ENCODE measurements at places on chromosomes 12 and 14. TPM values are rescaled to one million over a fixed set of nuclear protein-coding genes. Genes with fewer than 3 reads are reported as not detected.

TRHDE gene
- not detected for total RNA-seq

- no peak overlapping the region for H3K4me3 ChIP-seq
- no peaks in the 10 kb centered on the region for H3K27me3 ChIP-seq
- no peaks in the 10 kb centered on the region for H3K36me3 ChIP-seq
- no peak for DNase-seq
- no peaks in the 10 kb centered on the region for H3K4me1 ChIP-seq
These were observed 537.0 kb downstream of the SLC6A15 start for GRCh38 chr12:84375449-84376170.

GRCh38 chr12:23221066-23221465 is 596.1 kb downstream of the ETNK1 start:
- no peak for DNase-seq
- peaks cover 4% of the 10 kb centered on the region for H3K27me3 ChIP-seq

GRCh38 chr14:104313674-104314073 is 175.3 kb downstream of the KIF26A start:
- H3K4me3 ChIP-seq, result no peak overlapping the region
- H3K36me3 ChIP-seq, result no peaks in the 10 kb centered on the region
- no peaks in the 10 kb centered on the region for H3K4me1 ChIP-seq
- no peak overlapping the region for H3K27ac ChIP-seq
- DNase-seq, result no peak

- no peak for DNase-seq
- no peak overlapping the region for H3K27ac ChIP-seq
- no peaks in the 10 kb centered on the region for H3K27me3 ChIP-seq
- no peaks in the 10 kb centered on the region for H3K4me1 ChIP-seq
- H3K4me3 ChIP-seq, result no peak overlapping the region
These were observed 123.9 kb downstream of the RFLNA start for GRCh38 chr12:124418791-124419190.

DNA sequence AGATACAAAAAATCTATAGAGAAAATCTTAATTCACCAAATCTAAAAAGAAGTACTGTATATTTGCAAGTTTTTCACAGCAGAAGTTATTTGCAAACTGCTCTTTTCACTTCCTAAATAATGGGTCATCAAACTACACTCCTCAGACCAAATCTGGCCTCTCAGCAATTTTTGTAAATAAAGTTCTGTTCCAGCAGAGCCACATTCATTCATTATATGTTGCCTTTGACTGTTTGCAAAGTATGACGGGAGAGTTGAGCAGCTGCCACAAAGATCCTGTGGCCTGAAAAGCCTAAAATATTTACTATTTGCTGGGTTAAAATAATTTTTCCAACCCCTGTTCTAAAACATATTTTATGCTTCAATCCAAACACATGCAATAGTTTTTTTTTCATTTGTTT is 1222.3 kb upstream of the SEL1L start:
- no peaks in the 10 kb centered on the region for H3K4me1 ChIP-seq
- H3K4me3 ChIP-seq, result no peak overlapping the region
- H3K36me3 ChIP-seq, result no peaks in the 10 kb centered on the region
- H3K27ac ChIP-seq, result no peak overlapping the region
- no peak for DNase-seq
- H3K27me3 ChIP-seq, result no peaks in the 10 kb centered on the region

GRCh38 chr12:124073356-124074035 is 100.5 kb downstream of the ZNF664 start:
- no peak overlapping the region for H3K27ac ChIP-seq
- H3K27me3 ChIP-seq, result no peaks in the 10 kb centered on the region
- DNase-seq, result no peak
- H3K4me1 ChIP-seq, result no peaks in the 10 kb centered on the region

DNA sequence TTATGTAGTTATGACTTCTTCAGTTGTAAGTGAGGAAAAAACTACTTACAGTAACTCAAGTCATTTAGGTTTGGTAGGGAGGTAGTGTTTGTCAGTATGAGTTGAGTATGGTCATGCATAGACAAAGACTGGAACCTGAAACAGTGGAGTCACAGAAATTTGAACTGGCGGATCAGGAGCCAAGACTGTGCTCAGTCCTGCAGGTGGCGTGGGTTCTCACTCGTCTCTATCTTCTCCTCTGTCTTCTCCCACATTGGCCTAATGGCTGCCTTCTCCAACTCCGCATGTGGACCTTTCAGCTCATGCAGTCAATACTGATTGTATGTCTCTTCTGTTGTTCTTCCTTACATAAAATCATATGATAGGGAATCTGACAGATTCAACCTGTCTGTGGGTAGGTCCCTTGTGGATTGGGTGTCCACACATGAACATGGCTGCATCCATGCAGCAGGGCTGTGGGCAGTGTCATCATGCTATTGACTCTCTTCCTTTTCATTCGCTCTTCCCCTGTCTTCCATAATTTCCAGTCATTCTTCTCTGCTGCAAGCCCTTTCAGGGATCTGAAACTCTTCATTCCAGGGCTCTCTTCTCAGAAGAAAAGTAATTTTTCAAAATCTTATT is 78.8 kb upstream of the NEDD1 start:
- no peak overlapping the region for H3K27ac ChIP-seq
- H3K4me1 ChIP-seq, result no peaks in the 10 kb centered on the region
- no peaks in the 10 kb centered on the region for H3K27me3 ChIP-seq
- DNase-seq, result no peak
- no peak overlapping the region for H3K4me3 ChIP-seq
- no peaks in the 10 kb centered on the region for H3K36me3 ChIP-seq

GRCh38 chr12:65997056-65997455 is 133.5 kb downstream of the LLPH start:
- no peaks in the 10 kb centered on the region for H3K27me3 ChIP-seq
- no peaks in the 10 kb centered on the region for H3K36me3 ChIP-seq
- H3K4me1 ChIP-seq, result no peaks in the 10 kb centered on the region
- H3K27ac ChIP-seq, result no peak overlapping the region
- no peak for DNase-seq

- no peak for DNase-seq
- peaks cover 33% of the 10 kb centered on the region for H3K4me1 ChIP-seq
- H3K4me3 ChIP-seq, result no peak overlapping the region
- H3K36me3 ChIP-seq, result peaks cover 8% of the 10 kb centered on the region
These were observed 995 bp downstream of the TNFRSF1A start for GRCh38 chr12:6340745-6341416.

TAS2R30 gene
- total RNA-seq, result 0.86 TPM

GRCh38 chr12:1234073-1234472 is 243.1 kb downstream of the ERC1 start:
- H3K27ac ChIP-seq, result no peak overlapping the region
- H3K4me3 ChIP-seq, result no peak overlapping the region
- H3K36me3 ChIP-seq, result peaks cover 14% of the 10 kb centered on the region
- H3K4me1 ChIP-seq, result peaks cover 2% of the 10 kb centered on the region
- no peaks in the 10 kb centered on the region for H3K27me3 ChIP-seq
- DNase-seq, result no peak

CKAP4 gene
- 23.4 TPM for total RNA-seq

- H3K27ac ChIP-seq, result peak overlapping the region; percentile 7
- H3K36me3 ChIP-seq, result peaks cover 16% of the 10 kb centered on the region
- no peak overlapping the region for H3K4me3 ChIP-seq
- no peaks in the 10 kb centered on the region for H3K27me3 ChIP-seq
These were observed 3.7 kb downstream of the ITGA5 start for GRCh38 chr12:54415221-54415929.

GRCh38 chr14:36585100-36585499 is 2.7 kb upstream of the NKX2-8 start:
- H3K4me1 ChIP-seq, result peaks cover 3% of the 10 kb centered on the region
- no peak for DNase-seq
- H3K27ac ChIP-seq, result no peak overlapping the region
- H3K27me3 ChIP-seq, result peaks cover 85% of the 10 kb centered on the region
- H3K36me3 ChIP-seq, result no peaks in the 10 kb centered on the region
- no peak overlapping the region for H3K4me3 ChIP-seq

ADAM21 gene
- total RNA-seq, result 0.24 TPM

GRCh38 chr14:50763382-50764007 is 67.5 kb downstream of the NIN start:
- H3K36me3 ChIP-seq, result peaks cover 55% of the 10 kb centered on the region
- peak overlapping the region; percentile 85 for H3K27ac ChIP-seq
- no peak for DNase-seq
- no peaks in the 10 kb centered on the region for H3K27me3 ChIP-seq
- no peak overlapping the region for H3K4me3 ChIP-seq

KLRC2 gene
- not detected for total RNA-seq

- no peaks in the 10 kb centered on the region for H3K36me3 ChIP-seq
- no peak overlapping the region for H3K27ac ChIP-seq
- no peak for DNase-seq
- no peaks in the 10 kb centered on the region for H3K27me3 ChIP-seq
These were observed 878 bp downstream of the TMEM119 start for GRCh38 chr12:108596854-108597558.

DNA sequence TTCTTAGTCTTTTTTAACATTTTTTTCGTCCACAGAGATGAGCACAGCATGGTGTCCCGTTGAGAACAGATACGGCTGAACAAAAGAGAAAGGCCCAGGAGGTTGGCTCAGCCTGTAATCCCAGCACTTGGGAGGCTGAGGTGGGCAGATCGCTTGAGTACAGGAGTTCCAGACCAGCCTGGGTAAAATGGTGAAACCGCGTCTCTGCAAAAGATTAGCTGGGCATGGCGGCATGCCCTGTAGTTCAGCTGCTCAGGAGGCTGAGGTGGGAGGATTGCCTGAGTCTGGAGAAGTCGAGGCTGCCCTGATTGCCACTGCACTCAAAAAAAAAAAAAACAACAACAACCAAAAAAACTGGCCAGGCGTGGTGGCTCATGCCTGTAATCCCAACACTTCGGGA is 5.9 kb upstream of the EP400 start:
- no peaks in the 10 kb centered on the region for H3K27me3 ChIP-seq
- H3K4me3 ChIP-seq, result no peak overlapping the region
- peaks cover 47% of the 10 kb centered on the region for H3K36me3 ChIP-seq
- no peak overlapping the region for H3K27ac ChIP-seq
- H3K4me1 ChIP-seq, result peaks cover 7% of the 10 kb centered on the region

CLEC2A gene
- not detected for total RNA-seq

DNA sequence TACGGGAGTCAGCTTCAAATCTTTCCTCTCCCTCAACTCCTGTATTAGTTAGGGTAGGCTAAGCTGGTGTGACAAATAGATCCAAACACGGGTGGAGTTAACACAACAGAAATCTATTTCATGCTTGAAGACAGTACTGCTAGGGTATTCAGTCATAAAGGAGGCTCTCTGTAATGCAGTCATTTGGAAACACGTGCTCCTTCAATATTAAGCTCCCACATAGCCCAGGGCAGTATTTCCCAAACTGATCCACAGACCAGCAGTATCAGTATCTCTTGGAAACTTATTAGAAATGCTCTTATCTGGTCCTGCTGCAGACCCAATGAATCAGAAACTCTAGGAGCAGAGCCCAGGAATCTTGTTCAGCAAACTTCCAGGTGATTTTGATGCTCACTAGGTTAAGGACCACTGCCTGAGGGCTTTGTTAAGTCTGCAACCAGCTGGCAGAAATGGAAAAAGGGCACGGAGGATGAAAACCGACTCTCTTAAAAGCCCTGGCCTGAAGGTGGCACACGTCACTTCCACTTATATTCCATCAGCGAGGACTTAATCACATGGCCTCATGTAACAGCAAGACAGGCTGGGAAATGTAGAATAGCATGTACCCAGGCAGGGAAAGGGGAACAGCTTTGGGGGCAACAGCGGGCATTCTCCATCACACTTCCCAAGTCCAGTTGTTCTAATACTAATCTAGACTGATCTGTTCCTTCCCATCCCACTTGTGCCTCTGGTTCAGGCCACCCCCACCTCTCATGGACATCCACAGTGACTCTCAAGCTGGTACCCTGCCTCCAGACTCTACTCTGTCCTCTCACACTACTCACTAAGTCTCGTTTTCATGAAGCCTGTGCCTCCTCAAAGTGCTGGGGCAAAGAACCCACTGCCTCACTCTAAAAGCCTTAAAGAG is 38.2 kb upstream of the RIC8B start:
- H3K4me1 ChIP-seq, result no peaks in the 10 kb centered on the region
- no peaks in the 10 kb centered on the region for H3K27me3 ChIP-seq
- H3K27ac ChIP-seq, result no peak overlapping the region
- no peak for DNase-seq
- H3K36me3 ChIP-seq, result no peaks in the 10 kb centered on the region
- no peak overlapping the region for H3K4me3 ChIP-seq

GRCh38 chr14:54116972-54117371 is 160.3 kb upstream of the BMP4 start:
- H3K4me1 ChIP-seq, result peaks cover 2% of the 10 kb centered on the region
- no peak for DNase-seq
- H3K36me3 ChIP-seq, result no peaks in the 10 kb centered on the region
- no peak overlapping the region for H3K4me3 ChIP-seq

DNA sequence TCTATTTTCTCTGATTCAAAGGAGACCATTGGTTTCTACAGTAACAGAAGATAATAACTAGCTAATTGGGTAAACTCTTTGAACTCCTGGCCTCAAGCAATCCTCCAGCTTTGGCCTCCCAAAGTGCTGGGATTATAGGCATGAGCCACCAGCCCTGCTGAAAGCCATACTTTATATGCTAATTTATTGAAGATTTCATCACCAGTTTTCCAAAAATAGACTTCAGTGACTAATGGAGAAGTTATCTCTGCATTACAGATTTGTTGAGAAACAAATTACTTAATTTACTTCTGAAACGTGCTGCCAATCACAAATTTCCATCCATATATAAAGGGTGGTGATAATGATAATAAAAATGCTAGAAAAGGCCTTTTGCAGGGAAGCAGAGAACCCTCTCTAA is 1758.1 kb upstream of the SEL1L start:
- H3K4me3 ChIP-seq, result no peak overlapping the region
- no peaks in the 10 kb centered on the region for H3K4me1 ChIP-seq
- no peaks in the 10 kb centered on the region for H3K27me3 ChIP-seq

DNA sequence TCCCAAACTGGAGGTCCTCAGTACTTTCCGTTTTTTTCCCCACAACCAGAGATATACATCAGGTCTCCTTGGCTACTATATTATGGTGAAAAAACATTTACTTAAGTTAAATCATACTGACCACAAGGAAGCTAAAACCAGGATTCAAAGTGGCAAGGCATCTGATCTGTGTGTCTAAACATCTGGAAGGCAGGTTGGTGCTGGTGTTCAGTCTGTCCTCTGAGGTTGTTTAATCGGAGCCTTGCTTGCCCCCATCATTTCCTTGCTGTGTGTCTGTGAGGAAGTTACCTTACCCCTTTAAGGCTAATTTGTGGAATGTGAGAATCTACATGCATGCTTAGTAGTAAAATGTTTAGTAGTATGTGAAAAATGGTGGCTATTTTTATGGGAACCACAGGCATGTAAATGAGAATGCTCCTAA is 75.6 kb downstream of the GALNT4 start:
- no peak overlapping the region for H3K4me3 ChIP-seq
- no peaks in the 10 kb centered on the region for H3K27me3 ChIP-seq
- H3K4me1 ChIP-seq, result peaks cover 3% of the 10 kb centered on the region
- no peak overlapping the region for H3K27ac ChIP-seq
- DNase-seq, result no peak
- peaks cover 30% of the 10 kb centered on the region for H3K36me3 ChIP-seq

- H3K36me3 ChIP-seq, result no peaks in the 10 kb centered on the region
- DNase-seq, result no peak
- no peak overlapping the region for H3K4me3 ChIP-seq
- H3K4me1 ChIP-seq, result no peaks in the 10 kb centered on the region
- no peak overlapping the region for H3K27ac ChIP-seq
These were observed 16.0 kb downstream of the LRRK2 start for GRCh38 chr12:40240779-40241178.

ZCRB1 gene
- 78.3 TPM for total RNA-seq

Data from activated naive CD8-positive, alpha-beta T cell treated with anti-CD3 and anti-CD28 coated beads for 36 hours (primary cell).